Activated naive CD4-positive, alpha-beta T cell treated with anti-CD3 and anti-CD28 coated beads, Interleukin-2, amount 50 U/mL, for 16 hours (primary cell): ENCODE measurements at places on chromosomes 3 and 15.

GRCh38 chr3:13063225-13063624, 10.0 kb downstream of the IQSEC1 start:
- DNase-seq = no peak

GRCh38 chr15:89139613-89140499, 51.6 kb downstream of the ABHD2 start:
- no peak for DNase-seq

DNA sequence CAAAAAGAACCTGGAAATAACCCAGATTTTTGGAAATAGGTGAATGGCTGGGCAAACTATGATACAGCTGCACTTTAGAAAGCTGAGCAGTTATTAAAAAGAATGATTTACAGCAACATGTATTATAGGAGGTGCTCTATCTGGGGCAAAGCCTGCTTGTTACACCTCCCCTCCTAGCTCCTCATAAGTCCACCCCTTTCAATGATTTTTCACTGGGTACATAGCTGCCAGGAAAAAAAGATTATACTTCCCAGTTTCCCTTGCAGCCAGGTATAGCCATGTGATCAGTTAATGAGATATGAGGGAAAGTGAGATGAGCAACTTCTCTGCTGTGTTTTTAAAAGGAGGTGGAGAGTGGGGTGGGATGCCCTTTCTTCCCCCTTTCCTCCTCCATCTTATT, 97.7 kb downstream of the CHST2 start:
- DNase-seq = no peak

GRCh38 chr3:188656196-188656982, 502.4 kb downstream of the LPP start:
- DNase-seq = no peak

GRCh38 chr15:25486051-25486450, 47.2 kb upstream of the UBE3A start:
- DNase-seq = no peak

GRCh38 chr3:194508491-194509453, 22.0 kb upstream of the ATP13A3 start:
- no peak for DNase-seq

DNA sequence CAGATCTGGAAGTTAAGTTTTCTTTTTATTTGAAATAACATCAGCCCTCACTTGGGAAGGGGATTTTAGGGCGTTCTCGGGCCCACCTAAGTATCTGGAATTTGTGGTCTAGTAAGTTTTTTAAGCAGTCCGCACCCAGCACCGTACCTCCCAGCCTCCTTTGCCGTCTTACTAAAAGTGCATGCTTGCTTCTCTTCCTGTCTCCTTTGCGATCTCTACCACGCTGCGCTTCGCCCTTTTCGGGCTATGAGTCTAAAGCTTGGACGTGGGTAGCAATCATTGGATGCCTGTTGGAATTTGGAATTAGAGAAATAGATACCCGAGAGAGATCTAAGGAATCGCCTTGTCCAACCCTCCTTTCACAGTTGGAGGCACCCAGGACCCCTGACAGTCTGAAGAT, 1.1 kb downstream of the THSD4 start:
- DNase-seq = no peak

DNA sequence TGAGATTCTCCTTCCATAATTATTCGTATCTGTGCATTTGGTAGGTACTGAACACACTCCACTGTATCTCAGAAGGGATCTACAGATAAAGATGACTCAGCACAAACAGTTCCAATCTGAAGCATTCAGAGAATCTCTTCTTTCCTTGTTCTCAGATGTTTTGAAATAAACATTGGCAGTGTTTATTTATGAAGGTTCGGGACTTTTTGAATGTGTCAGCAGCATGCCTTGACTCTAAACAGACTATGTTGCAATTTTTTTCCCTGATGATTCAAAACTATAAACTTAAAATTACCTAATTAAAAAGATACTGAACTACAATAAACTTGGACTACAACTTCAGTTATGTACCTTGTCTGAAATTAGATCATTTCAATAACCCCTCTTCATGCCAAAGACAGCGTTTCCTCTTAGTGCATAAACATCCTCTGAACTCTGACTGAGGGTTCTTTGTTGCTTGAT, 612.9 kb upstream of the TBL1XR1 start:
- no peak for DNase-seq

- DNase-seq = no peak
Measured at GRCh38 chr3:10726787-10727186, 89.2 kb upstream of the SLC6A11 start.

- DNase-seq = no peak
Measured at GRCh38 chr3:146611096-146611495, 6.0 kb upstream of the PLSCR5 start.
